ENCODE measurements at places on chromosomes 3 and 15.

DNA sequence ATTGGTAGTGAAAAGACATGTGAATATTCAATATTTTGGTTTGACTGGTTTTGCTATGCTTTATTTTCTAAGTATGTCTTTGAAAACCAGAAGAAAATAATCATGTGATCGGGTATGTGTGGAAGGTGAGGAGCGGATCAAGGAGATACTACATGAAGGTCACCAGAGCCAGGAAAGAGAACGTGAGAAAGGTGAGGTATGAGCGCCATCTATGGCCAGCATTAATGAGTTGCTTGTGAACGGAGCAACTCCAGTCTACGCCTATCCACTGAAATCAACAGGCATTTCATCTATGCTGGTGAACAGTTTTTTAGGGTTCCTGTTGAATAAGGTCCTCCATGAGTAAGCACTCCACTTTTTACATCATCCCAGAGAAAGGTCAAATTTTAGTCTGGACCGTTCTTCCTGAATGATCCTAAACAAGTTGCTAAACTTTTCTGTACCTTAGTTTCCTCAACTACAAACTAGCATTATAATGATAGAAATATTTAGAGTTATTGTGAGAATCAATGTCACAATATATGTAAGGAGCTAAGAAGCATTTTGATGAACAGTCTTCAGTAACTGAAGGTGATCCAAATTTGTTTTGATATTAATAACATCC, 1435.2 kb upstream of the CADM2 start:
- DNase-seq: no peak

DNA sequence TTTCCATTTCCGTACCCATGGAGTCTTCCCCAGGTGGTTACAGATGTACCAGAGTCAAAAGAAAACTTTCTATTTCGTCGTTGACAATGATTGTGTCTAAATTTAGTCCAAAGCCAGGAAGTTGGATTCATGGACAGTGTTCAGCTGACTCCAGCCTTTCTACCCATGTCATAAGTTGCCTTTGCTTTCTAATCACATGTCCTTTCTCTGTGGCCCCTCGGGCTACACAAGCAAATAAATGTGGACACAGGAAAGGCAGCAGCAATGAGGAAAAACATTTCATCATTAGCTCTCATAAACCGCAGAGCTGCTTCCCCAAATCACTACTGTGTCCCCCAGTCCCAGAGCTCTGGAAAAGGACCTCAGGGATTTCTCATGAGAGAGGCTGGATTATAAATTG, 82.0 kb downstream of the USF3 start:
- DNase-seq: no peak

DNA sequence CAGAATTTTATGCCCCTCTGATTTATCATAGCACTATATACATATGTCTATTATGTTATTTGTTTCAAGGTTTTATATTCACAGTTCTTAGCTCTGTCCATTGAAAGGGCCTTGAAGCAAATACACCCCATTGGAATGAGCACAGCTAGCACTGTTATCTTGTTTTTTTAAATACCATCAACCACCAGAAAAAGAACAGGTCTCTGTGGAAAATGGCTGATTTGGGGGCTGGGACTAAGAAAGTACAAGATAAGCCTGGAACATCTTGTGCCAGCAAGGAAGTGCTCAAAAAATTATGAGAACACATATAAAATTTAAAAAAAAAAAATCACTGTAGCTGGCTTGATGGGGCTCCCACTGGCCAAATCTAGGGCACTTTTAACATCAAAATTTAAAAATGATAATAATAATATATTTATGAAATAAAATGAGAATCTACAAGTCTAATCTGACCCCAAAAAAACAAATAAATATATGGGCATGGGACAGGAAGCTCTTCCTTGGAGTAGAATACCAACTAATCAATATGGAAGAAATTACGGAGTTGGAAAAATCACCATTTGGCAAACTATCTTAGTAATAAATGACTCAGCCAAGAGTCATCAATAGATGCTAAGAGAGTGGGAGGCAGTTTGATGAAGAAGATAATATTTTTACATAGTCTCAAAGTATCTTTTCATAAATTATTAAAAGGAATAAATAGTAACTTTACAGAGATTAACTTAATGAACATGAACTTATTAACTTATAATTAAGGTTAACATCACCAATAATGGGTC, 20.5 kb downstream of the IFT80 start:
- no peak for DNase-seq

GRCh38 chr3:149726716-149727407, 25.4 kb downstream of the COMMD2 start:
- no peak for DNase-seq

DNA sequence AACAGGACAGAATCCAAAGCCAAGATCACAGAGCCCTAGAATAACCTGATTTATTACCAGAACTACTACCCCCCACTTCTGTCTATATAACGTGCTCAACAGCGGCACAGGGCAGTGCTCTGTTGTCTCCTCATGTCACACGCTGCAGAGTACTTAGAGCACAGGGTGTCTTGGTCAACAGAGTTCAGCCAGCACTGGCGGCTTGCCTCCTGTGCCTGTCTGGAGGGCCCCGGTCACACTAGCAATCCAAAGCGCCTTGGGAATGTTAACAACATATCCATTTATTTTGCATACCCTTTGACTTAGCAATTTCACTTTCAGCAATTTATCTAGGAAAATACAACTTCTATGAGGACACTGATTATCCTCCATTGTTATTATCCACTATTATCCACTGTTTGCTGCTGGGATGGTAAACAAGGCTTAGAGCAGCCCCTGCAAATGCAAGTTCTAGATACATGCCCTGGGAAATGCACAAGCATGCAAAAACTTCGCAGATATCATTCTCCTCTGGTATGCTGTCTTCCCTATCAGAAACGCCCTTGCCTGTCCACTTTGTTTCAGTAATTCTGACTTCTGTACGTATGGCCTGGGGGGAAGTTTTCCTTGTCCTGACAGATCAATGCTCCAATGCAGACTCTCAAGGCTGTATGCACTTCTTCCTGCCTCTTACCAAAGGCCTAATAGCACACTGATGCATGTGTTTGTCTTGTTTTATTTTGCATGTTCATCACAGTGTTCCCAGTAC, 86.2 kb upstream of the OCA2 start:
- DNase-seq: no peak

DNA sequence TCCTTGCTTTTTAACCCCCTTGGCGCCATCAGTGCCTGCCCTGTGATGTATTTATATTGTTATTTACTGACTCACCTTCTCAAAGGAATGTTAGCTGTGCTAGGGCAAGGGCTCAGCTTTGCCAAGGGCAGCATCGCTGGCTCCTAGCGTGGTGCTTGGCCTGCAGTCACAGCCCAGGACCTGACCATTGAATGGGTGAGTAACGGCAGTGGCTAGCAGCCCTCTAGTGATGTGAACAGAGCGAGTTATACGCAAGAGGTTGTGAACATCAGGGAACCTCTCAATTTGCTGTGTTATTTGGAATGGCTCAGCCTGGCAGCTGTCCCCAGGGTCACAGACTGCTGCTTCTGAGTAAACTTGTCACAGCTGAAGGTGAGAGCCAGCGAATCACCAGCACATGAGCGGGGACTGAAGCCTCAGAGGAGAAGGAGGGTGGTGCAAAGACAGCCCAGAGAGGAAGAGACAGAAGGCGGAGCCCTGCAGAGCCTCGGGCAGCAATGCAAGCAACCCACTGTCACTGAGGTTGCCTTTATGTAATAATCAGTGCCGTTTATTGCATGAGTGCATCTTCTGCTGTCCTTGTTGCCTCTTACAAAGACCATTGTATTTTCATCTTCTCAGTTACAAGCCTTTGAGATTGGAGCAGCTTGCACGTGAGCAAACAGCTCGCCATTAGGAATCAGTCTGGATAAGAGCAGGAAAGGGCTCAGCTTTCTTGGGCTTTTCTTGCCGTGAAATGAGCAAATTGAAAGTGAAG, 158.3 kb downstream of the SLCO3A1 start:
- DNase-seq: peak; percentile 15

DNA sequence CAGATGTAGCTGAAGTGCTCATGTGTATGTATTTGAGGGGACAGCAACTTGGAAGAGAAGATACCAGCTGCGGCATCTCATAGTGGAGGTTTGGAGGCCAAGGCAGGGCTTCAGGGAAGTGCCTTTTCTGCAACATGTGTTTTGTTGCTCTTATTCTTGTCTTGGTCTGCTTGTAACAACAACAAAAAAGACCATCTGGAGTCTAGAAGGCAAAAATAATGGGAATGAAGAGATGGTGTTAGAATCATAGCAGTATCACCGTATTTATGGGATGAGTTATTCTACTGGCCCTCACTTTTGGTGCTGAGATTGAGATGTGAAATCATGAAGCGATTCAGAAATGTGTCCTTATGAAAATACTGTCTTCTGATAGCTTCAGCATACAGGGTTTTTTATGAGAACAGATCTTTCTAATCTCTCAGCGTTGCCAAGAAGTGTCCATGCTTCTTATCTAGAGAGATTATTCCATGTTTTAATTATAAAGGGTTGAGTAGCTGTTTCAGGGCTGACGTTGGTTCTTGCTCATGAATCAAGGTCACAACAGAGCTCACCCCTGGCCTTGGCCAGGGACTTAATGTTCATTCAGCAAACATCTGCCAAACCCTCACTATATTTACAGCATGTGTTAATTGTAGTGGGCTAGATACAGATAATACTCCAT, 58.0 kb downstream of the ITPR1 start:
- no peak for DNase-seq

DNA sequence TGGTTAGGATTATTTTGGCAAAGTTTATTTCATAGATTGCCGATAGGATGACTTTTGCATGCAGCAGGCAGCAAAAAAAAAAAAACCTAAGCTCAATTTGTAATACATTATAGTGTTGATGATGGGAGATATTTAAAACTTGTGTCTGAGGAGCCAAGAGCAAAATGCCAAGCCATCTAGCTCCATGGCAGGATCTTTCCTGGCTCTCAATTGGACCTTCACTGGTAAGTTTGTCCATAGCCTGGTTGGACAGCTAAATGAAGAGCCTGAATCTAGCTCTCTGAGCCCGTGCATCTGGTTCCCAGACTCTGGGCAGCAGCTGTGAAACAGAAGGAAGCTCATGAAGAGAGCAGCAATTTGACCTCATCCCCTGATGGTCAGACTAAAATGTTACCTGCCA, 17.5 kb downstream of the STAC start:
- no peak for DNase-seq

DNA sequence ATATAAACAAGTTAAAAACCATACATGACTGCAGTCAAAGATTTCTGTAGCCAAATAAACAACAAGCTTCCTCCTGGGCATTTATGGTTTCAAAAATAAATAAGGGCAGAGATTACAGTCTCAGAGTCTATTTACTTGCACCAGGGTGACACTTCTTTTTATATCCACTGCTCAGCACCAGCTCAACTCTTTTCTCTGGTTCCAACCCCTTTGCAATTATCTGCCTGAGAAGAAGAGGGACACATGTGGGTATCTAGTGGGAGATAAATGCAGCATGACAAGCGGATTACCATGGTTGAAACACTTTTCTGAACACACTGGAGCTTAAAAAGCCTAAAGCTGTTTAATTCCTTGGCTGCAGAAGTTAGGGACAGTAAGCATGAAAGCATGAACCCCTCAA, 311.5 kb downstream of the CNTN3 start:
- DNase-seq: no peak

GRCh38 chr3:10213156-10213792, 35.0 kb upstream of the TATDN2 start:
- no peak for DNase-seq

DNA sequence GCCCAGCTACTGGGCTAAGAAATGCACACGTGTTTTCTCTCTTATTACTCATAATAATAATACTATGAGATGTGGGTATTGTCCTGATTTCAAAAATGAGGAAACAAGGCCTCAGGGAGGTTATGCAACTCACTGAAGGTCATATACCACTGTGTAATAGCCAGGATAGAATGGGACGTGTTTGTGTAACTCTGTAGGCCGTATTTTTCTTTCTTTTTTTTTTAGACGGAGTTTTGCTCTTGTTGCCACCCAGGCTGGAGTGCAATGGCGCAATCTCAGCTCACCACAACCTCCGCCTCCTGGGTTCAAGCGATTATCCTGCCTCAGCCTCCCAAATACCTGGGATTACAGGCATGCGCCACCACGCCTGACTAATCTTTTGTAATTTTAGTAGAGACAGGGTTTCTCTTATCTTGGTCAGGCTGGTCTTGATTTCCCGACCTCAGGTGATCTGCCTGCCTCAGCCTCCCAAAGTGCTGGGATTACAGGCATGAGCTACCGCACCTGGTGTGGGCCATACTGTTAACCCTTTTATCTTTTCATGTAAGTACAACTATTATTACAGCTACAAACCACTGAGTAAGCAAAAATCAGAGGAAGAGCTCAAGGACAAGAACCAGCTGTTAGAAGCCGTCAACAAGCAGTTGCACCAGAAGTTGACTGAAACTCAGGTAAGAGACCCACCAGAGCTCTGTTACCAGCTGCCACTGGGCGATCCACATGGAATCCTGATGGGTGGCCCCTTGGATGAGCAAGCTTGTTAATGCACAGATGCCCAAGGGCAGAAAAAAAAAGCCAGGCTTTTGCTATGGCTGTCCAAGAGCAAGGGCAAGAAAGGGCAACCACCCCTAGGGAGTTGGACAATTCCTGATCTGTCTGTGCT, 6.7 kb downstream of the KNSTRN start:
- no peak for DNase-seq

Measured in activated effector memory CD4-positive, alpha-beta T cell treated with Interleukin-2 at 50 U/mL for 16 hours (primary cell).